Small intestine (tissue), 16 donors: ENCODE measurements at places on chromosomes 5 and 9. TPM values are rescaled to one million over a fixed set of nuclear protein-coding genes. Genes with fewer than 3 reads are reported as not detected.

DNA sequence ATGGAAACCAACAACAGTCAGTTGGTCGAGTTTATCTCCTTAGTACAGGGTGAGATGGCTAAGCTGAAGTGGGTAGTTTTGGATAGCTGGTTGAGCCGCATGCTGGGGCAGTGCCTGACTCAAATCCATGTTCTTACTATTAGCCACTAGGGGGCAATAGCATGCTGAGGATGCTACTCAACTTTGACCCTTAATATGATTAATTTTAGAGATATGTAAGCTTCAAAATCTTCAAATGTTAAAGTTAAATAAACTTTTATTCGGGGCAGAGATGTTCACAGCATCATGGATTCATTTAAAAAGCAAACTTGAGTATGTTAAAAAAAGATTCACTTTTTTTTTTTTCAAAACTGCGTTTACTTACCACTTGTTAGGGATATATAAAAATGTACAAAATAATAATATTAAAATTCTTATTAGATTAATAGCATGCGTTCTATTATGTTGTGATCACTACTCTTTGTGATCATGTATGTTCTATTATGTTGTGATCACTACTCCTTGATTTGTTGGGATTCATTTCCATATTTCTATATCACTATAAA, 57.0 kb downstream of the C9orf153 start:
- no peak overlapping the region for H3K4me3 ChIP-seq
- peak; percentile 59 for DNase-seq
- no peak overlapping the region for H3K27ac ChIP-seq
- no peaks in the 10 kb centered on the region for H3K27me3 ChIP-seq
- H3K36me3 ChIP-seq = no peaks in the 10 kb centered on the region

The TLE4 gene
- 8.0 TPM for polyA plus RNA-seq

- peak overlapping the region; percentile 74 for H3K27ac ChIP-seq
- H3K4me1 ChIP-seq = peaks cover 9% of the 10 kb centered on the region
- H3K4me3 ChIP-seq = peak overlapping the region; percentile 87
- H3K27me3 ChIP-seq = no peaks in the 10 kb centered on the region
- DNase-seq = no peak
Observed at GRCh38 chr5:140647042-140647419, 399 bp downstream of the NDUFA2 start.

DNA sequence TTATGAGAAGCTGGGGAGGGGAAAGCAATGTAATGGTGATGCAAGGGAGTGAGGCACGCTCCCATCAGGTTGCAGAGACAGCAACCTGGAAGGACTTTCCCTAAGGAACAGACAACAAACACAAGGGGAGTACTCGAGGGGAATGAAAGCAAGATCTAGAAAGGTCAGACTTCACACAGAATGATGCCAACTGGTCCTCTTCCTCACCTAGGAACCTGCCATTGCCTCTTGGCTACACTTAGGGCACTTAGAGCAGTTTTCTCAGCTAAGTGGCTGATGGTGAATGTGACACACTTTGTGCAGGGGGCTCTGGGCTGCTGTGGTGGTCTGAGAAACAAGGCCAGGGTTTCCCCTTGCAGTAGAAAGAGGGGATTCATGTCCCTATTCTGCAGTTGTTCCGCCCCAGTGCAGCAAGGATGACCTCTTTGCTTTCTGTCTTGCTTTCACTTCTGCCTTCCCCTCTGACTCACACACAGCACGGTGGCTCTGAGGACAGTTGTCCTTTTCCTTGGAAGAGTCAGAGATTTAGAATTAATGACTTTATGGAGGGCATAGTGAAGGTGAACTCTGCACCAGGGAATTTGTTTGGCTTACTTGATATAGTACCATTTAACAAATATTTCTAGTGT, 394.0 kb upstream of the KLF4 start:
- H3K4me3 ChIP-seq = no peak overlapping the region
- no peak overlapping the region for H3K27ac ChIP-seq
- no peaks in the 10 kb centered on the region for H3K4me1 ChIP-seq
- H3K36me3 ChIP-seq = no peaks in the 10 kb centered on the region

DNA sequence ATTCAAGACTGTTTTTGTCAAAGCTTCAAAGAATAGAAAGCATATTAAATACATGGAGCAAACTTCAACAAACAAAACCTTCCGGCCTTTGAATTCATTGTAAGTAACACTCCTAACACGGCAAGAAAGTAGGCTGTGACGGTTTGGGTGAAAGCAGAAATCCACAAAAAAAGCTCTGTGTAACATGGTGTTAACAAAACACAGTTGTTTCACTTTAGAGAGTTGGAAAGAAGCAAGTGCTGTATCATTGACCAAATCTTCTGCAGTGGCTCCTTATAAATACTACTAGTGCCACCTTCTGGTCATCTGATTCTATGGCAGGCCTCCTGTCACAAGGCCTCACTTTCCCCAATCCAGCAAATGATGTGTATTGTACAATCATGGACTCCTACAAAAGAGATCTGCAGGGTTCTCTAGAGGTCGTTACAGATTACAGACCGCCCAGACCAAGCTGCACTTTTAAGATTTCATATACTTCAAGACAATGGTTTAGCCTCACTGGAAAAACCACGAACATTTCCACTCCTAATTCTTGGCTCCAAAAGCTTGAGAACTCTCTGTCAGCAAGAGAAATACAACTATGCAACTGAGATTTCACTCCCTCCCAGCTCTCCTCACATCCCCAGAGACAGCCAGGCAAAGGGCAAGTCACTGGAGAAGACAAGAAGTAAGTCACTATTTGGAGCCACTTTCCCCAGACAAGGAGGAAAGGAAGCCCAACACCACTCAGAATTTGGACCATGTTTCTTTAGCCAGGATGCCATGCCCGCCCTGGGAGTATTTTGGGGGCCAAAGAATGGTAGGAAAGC, 196.2 kb downstream of the DTWD2 start:
- no peak overlapping the region for H3K27ac ChIP-seq
- H3K27me3 ChIP-seq = no peaks in the 10 kb centered on the region
- no peaks in the 10 kb centered on the region for H3K36me3 ChIP-seq
- no peak overlapping the region for H3K4me3 ChIP-seq

DNA sequence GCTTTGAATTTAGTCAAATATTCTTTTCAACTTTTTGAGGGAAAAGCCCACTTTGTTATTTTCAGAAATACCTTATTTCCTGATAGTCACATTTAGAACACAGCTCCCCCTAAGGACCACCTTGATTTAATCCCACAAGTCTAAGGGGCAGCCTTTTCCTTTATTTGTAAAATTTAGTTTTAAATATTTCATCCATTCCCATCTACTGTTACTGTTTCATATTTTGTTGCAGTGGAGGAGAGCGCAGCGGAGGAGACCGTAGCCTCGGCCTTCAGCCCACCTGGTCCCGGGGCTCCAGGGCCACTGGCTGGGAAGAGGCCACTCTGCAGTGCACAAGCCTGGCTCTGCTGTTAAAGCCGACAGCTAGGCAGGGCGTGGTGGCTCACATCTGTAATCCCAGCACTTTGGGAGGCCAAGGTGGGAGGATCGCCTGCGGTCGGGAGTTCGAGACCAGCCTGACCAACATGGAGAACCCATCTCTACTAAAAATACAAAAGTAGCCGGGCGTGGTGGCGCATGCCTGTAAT, 19.6 kb downstream of the LPCAT1 start:
- no peak for DNase-seq
- no peaks in the 10 kb centered on the region for H3K27me3 ChIP-seq
- H3K36me3 ChIP-seq = no peaks in the 10 kb centered on the region
- peak overlapping the region; percentile 45 for H3K27ac ChIP-seq
- H3K4me1 ChIP-seq = peaks cover 2% of the 10 kb centered on the region
- H3K4me3 ChIP-seq = no peak overlapping the region

The TMEM171 gene
- polyA plus RNA-seq = 5.1 TPM

DNA sequence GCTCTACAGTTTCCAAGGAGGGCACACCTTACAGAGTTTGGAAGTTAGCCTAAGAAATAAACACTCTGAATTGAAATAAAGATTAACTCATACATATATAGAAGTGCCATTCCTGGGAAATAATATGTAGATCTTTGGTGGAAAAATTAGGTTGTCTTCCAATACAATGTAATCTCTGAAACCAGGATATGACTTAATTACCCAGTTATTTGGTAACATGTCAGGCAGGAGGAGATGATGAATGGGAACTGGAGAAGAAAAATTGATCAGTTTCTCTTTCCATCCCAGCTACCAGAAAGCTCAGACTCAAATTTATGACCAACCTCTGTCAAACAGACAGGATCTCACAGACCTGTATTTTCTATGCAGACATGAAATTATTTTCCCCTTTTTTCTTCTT, 215.2 kb upstream of the SNX2 start:
- H3K4me3 ChIP-seq = no peak overlapping the region
- no peaks in the 10 kb centered on the region for H3K4me1 ChIP-seq

GRCh38 chr5:144088206-144089064, 82.0 kb downstream of the YIPF5 start:
- no peaks in the 10 kb centered on the region for H3K36me3 ChIP-seq
- H3K27me3 ChIP-seq = no peaks in the 10 kb centered on the region
- no peaks in the 10 kb centered on the region for H3K4me1 ChIP-seq
- no peak for DNase-seq
- H3K27ac ChIP-seq = no peak overlapping the region

DNA sequence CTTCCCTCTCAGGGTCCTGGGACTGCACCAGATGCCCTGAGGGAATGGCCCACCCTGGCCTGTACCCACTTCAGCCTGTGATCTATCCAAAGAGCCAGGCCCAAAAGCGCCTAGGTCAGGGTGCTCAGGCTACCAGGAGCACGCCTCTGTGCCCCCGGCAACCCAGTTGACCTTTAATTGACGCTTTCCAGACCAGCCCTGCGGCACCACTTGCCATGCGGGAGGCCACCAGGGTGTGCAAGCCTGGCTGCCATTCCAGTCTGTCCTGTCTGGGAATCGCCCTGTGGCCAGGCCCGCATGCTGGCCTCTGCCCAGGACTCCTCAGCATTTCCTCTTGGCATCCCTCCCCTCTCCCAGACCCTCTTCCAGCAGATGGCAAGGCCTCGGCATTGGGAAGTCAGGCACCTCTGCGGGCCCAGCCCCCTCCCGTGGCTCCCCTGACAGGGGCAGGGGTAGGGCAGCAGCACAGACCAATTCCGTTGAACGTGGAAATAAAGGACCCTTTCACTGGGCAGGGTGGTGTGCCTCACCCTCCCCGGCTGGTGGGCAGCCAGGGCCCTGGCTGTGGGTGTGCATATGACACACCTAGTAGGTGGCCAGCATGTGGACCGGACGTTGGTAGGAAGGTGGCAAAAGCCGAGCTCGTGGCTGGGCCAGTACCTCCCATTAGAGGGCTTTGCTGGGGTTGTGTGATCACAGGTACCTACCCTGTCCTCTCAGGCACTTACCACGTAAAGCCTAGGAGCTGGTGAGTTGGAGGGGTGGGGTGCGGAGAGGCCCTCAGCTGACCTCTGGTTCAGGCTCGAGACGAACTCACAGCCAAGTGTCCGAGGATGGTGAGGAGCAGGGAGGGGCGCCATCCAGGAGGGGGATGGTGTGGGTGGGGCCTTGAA, 3.5 kb upstream of the AIF1L start:
- no peaks in the 10 kb centered on the region for H3K36me3 ChIP-seq
- H3K27me3 ChIP-seq = peaks cover 41% of the 10 kb centered on the region
- no peak overlapping the region for H3K27ac ChIP-seq
- no peaks in the 10 kb centered on the region for H3K4me1 ChIP-seq
- no peak for DNase-seq
- no peak overlapping the region for H3K4me3 ChIP-seq

The LHX6 gene
- 0.27 TPM for polyA plus RNA-seq

DNA sequence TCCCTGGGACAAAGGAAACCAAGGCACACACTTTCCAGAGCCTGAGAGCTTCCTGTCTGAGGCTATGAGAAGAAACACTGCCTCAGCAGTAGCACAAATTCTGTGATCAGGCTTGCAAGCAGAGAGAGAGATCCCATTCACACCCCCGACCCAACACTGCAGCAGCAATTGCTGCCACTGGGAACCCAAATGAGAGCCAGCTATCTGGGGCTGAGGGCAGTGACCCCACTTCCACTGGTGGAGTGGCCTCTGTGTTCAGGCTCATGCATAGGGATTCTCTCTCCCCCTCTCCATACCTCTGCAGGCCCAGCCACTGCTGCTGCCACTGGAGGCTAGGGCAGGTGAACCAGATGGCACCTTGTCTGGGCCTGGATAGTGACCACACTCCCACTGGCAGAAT, 95.2 kb downstream of the TMEM232 start:
- H3K27ac ChIP-seq = no peak overlapping the region
- no peaks in the 10 kb centered on the region for H3K27me3 ChIP-seq
- H3K4me3 ChIP-seq = no peak overlapping the region
- no peaks in the 10 kb centered on the region for H3K4me1 ChIP-seq

DNA sequence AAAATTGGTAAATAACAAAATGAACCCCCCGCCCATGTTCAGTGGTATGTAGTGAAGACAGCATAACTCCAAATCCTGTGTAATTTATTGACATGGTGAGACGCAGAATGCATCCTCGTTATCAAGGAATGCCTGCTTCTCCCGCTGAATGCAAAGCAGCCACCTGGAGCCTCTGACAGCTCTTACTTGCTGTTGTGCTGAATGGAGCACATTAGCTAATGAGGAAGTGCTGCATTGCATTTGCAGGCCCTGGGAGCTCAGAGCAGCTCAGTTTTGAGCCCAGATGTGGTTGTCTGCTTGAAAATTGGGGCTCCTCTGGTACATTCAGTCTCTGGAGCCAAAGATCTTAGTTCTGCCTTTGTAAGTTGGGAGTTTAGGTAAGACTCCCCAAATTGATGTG, 28.9 kb downstream of the PLAC8L1 start:
- H3K4me3 ChIP-seq = no peak overlapping the region
- H3K27me3 ChIP-seq = no peaks in the 10 kb centered on the region
- no peak overlapping the region for H3K27ac ChIP-seq
- DNase-seq = peak; percentile 20
- H3K4me1 ChIP-seq = no peaks in the 10 kb centered on the region
- peaks cover 2% of the 10 kb centered on the region for H3K36me3 ChIP-seq

The BAAT gene
- 0.04 TPM for polyA plus RNA-seq

DNA sequence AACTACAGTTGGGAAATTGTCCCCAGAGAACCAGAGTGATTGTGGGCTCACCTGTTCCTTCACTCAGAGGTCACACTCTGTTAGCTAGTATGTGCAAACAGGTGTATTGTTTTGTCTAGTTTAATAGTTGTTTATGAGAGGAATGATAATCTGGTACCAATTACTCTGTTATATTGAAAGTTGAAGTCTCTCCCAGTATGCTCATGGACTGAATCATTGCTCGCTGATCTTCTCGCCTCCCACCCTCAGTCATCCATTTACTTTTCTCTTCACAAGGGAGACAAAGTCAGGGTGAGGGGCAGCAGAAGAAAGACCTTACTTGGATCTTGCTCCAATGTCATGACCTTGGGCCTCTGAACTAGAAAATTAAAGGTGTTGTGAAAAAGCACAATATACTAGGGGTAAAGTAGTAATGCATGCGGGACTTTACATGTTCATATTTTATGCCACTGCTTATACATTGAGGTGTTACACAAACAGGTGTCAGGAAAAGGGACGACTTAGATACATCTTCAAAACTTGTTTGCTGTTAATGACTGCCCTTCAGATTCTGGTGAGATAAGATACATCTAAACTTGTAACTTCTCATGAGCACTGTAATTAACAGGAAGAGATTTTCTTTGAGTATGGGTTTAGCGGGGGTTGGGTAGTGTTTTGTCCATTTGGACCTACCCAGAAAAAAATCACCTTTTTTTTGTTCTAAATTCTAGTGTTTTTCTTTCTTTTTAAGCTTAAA, 36.9 kb downstream of the LNPEP start:
- no peaks in the 10 kb centered on the region for H3K4me1 ChIP-seq
- H3K27ac ChIP-seq = no peak overlapping the region
- peaks cover 2% of the 10 kb centered on the region for H3K36me3 ChIP-seq
- H3K27me3 ChIP-seq = no peaks in the 10 kb centered on the region
